ENCODE measurements at places on chromosomes 16 and 17. TPM values are rescaled to one million over a fixed set of nuclear protein-coding genes. Genes with fewer than 3 reads are reported as not detected.

- DNase-seq, result no peak
These were observed 39.0 kb downstream of the EMP2 start for GRCh38 chr16:10541366-10541765.

GRCh38 chr17:62681061-62681938 lies 53.8 kb downstream of the MRC2 start:
- no peak for DNase-seq

The PPP1R9B gene
- 46.1 TPM for total RNA-seq

The QRICH2 gene
- total RNA-seq, result 1.8 TPM

The CHD9NB gene
- total RNA-seq, result 1.0 TPM
